ENCODE measurements at places on chromosomes 7 and 10.

- DNase-seq: no peak
These were observed 263.7 kb downstream of the IPMK start for GRCh38 chr10:58003945-58004344.

- no peak for DNase-seq
These were observed 247.6 kb downstream of the AUTS2 start for GRCh38 chr7:69845721-69846495.

DNA sequence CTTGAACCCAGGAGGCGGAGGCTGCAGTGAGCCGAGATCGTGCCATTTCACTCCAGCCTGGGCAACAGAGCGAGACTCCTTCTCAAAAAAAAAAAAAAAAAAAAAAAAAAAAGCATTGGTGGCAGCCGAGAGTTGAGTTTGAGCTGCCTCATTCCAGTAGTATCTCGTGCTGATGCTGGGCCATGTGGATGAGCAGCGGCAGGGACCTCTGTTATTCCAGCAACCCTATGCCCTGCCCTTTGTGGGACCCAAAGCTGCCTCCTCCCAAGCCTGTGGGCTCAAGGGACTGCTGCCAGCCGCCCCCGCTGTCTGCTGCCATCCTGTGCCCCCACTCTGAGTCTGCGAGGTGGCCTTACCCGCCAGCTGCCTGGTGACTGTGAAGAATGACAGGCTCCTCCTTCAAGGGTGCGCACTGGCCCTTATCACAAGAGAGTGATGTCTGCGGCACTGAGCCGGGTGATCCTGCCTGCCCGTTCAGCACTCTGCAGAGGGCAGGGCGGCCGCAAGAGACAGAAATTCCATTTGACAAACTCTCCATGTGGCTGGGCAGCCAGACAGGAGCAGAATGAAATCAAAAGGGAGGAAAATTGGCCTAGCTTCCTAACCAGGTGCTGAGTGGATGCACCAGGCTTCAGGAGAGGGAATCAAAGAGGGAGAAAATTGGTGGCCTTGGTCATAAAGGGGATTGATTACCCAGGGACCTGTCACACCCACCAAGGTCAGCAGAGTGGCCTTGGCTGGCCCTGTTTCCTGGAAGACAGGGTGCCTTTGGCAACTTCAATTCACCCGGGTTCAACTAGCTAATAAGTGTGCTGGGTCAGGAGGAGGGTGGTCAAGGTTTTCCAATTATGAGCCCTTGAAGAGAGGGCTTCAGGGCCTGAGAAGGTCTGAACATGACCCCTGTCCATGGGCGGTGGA, 65.3 kb upstream of the ZMIZ1 start:
- no peak for DNase-seq

- DNase-seq: no peak
These were observed 303.8 kb downstream of the KCNMA1 start for GRCh38 chr10:77333610-77334340.

GRCh38 chr7:110407706-110408105, 683.2 kb upstream of the LRRN3 start:
- DNase-seq: no peak

DNA sequence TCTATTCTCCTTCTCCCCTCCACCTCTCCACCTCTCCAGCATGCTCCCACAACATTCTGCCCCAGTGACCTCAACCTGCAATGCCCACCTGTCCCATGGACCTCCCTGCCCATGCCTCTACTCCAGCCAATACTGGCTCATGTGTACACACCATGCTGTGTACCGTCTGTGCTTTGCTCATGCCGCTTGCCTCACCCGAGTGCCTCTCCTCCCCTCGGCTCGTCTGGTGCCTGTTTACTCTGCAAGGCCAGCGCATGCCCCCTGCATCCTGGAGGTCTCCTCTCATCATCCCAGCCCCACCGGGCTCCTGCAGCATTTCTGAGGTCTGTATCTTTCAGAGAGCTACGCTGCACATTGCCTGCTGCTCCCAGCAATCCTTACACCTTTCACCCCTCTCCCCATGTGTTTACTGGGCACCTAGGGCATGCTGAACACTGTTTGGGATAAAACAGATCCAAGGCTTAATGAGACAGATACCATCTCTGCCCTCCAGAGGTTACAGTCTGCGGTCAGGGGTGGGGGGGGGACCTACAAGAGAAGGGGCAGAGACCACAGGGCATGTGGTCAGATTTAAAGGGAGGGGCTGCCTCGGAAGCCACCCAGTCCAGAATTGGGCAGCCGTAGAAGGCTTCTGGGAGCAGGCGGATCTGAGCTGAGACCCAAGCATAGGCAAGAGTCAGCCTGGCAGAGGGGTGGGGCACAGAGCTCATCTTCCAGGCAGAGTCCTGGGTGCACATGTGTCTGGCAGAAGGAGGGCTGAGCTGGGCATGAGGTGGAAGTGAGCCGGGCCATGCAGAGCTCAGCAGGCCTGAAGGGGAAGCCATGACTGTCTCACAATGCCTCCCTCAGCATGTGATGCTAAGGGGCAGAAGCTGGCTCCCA, 29.6 kb upstream of the PSAP start:
- no peak for DNase-seq

DNA sequence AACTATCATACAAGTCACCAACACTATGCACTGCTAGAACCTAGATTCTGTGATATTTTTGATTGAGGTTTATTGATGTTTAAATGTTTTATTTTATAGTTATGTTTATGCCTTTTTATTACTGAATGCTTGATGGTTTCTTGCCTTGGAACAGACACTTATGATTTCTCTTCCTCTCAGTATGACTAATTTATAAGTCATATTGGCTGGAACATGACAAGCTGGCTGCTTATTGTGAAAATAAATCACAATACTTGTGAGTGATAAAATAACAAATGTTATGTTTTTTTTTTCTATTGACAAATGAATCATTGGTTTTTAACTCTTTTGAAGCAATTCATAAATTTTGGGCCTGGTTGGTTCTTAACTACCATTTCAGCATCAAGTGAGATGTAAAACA, 142.0 kb upstream of the MALRD1 start:
- DNase-seq: no peak

DNA sequence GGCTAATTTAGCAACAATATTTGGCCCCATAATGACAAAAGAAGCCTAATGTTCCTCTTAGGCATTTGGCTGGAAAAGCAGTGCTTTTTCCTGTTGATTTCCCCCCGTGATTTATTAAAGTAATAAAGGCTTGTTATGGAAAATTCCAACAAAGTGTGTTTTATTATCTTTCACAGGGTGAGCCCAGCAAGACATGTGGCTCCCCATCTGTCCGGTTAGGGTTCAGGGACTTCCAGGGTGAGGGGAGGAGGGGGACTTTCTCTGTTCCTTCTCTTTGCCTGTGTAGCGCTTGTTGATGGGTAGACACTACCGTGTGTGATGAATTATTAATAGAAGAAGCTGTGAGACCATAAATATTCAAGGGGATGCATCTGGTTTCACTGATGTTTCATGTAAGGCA, 39.0 kb downstream of the HTR5A start:
- DNase-seq: no peak

DNA sequence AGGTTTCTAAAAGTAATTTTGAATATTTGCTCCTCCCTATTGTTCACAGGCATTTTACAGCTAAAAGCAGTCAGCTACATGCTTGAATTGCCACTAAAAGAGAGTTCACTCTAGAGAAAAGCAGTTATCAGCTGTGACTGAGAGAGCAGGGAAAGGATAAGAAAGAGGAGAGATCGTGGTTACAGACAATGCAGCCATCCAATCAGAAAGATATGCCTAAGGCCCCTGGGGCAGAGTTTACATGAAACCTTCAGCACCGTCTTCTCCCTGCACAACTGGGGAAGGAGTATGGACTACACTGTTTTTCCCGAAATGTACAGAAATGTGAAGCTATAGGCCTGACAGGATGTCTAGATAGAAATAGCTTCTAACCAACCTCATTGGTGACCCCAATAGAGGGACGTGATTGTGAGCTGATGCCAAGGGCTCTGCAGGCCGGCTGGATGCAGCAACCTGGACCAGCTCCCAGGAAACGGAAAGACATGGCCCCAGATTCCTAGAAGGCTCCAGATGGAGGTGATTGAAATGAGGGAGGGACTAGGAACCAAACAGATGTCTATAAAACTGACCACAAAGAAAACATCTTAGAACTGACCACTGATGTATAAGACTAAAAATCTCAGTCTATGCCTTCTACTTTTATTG, 3.2 kb upstream of the VSTM4 start:
- DNase-seq: no peak

GRCh38 chr7:157708919-157709295, 372.1 kb downstream of the DNAJB6 start:
- DNase-seq: no peak

DNA sequence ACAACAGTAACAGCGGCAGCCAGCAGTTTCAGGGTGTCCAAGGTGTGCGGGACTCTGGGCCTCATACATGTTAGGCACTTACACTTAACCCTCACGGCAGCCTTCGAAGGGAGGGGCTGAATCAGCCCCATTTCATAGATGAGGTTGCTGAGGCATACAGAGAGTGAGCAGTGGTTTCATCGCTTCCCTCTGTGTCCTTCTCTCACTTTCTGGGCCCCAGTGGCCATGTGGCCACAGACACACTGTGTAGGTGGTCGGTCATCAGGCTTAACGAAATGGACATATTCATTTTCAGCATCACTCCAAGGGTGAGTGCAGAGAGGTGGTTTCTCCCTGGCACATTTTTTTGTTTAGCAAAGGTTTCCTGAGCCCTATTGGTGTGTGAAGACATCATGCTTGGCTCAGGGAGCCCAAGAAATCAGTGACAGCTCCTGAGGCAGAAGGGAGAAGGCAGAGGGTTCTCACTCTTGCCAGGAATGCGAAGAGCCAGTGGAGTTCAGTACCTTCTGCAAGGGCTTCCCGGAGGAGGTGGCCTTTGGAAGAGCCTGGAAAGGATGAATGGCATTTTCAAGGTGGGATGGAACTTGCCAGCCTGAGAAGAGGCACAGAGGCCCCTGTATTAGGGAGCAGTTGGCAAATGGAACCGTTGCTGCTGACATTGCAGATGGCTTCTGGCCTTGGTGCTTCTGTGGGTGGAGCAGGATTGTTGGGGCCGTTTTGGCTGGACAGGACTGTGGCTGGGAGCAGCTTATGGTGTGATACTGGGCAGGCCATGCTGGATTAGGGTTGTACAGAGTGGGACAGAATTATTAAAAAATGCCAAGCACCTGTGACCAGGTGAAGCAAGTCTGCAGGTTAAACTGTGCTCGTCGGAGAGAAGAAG, 61.7 kb upstream of the PPIF start:
- DNase-seq: peak; percentile 44

DNA sequence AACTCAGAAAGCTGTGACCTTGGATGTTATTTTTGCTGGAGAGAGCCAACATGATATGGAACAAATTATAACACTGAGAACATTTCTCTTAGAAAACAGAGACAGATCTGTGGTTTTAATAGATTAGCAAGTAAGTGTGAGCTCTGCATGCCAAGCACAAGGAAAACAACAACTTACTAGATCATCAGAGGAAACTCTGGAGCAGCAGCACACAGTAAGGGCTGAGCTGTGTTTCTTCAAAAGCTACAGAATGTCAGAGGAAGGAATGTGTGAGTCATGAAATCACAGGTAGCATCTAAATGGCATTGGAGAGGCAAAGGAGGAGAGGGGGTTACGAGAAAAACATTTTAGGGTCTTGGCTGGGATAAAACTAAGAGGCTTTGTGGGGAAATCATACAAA, 283.4 kb upstream of the FZD8 start:
- no peak for DNase-seq

- no peak for DNase-seq
These were observed 411.0 kb upstream of the DPP6 start for GRCh38 chr7:153641199-153641598.

- DNase-seq: no peak
These were observed 24.5 kb upstream of the TTYH3 start for GRCh38 chr7:2607122-2607922.

- DNase-seq: no peak
These were observed 39.4 kb upstream of the AGMO start for GRCh38 chr7:15601175-15601574.

DNA sequence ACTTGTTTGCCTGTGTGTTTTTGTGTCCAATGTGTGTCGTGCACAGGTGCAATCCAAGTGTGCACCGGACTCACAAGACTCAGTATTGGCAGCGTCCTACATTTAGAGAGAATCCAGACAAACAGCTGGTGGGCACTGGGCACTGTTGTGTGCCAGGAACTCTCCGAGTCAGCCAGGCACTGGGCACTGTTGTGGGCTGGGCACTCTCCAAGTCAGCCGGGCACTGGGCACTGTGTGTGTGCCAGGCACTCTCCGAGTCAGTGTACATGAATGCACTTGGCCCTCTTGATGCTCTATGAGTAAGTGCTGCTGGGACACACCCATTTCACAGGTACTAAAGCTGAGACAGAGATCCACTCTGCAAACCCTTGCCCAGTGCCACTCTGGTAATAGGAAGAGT, 303.5 kb downstream of the PTPRN2 start:
- DNase-seq: no peak

DNA sequence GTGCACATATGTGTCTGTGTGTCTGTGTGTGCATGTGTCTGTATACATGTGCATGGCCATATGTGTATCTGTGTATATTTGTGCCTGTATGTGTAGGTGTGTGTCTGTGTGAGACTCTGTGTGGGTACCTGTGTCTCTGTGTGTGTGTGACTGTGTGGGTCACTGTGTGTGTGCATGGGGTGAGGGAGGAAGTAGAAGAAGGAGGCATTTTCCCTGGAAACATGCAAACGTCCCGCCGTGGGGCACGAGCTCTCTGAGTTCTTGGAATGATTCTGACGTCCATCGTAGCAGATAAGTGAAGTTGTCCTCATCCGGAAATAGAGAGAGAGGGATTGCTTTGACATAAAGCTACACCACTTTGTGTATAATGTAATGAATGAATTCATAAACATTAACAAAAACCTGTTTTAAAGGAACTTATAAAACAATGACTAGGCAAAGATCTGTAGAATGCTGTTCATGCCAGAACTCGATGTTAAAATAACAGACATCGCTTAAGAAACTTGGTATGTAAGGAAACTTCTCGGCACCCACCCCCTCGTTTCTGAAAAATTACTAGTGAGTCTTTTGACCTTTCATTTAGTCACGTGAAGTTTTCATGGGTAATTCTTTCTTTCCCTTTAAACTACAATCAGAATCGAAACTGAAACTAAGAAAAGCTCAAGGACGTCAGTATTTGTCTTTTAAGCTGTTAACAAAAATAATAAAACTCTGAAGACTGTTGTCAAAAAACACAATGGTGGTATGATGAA, 43.6 kb upstream of the KLF6 start:
- DNase-seq: peak; percentile 57

DNA sequence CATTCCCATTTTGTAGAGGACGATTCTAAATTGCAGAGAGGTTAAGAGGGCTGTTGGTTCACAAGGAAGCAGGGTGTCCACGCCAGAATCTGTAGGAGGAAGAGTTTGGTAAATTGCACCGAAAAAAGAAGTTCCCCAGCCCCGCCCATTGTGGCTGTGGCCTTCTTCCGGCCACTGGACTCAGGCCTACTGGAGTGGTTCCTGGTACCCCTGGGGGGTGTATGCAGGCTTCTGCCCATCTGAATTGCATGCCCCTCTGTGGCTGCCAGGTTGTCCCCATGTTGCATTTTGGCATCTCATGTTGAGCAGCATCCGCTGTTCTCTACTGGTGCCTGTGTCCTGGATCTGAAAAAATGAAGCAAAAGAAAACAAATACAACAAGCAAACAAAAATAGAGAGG, 234.2 kb downstream of the WDR11 start:
- DNase-seq: no peak

- DNase-seq: no peak
These were observed 1.7 kb upstream of the HMX2 start for GRCh38 chr10:123146013-123146893.

Measured in stimulated activated naive CD4-positive, alpha-beta T cell treated with Interleukin-2 at 50 U/mL for 16 hours (primary cell).